ENCODE measurements at places on chromosomes 1 and 21.

DNA sequence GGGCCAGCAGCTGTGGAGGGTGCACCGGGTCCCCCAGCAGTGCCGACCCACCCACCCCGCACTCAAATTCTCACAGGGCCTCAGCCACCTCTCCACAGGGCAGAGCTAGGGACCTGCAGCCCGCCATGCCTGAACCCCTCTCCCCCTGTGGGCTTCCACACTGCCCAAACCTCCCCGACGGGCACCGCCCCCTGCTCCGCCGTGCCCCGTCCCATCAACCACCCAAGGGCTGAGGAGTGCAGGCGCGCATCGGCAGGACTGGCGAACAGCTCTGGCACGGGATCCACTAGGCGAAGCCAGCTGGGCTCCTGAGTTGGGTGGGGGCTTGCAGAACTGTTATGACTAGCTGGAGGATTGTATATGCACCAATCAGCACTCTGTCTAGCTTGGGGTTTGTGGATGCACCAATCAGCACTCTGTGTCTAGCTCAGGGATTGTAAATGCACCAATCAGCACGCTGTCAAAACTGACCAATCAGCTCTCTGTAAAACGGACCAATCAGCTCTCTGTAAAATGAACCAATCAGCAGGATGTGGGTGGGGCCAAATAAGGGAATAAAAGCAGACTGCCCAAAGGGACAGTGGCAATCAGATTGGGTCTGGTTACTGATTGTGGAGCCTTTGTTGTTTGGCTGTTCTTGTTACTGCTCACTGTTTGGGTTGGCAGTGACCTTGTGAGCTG is 12.4 kb upstream of the RCAN3 start:
- DNase-seq, result no peak

- no peak for DNase-seq
Measured at GRCh38 chr1:186845576-186846210, 16.9 kb downstream of the PLA2G4A start.

DNA sequence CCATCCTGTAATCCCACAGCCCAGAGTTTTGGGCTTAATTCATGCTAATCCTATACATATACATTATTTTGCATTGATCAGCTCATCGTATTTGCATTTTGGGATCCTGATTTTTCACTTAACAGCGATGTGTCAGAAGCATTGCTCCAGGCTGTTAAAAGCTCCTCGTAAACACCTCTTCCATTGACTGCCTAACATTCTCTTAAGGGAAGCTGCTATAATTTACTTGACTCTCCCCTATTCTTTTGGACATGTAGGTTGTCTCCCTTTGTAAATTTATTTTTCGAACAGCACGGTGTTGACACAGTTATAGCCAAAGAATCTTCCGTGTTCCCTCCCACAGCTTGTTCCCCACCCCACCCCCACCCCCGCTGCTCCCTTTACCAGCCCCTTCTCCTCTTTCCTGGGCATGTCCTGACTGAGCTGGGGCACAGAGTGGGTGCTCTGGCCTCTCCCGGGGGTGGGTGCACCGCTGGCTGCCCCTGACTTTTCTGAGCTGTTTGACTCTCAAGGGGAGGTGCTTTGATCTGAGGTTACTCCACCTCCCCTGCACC is 22.8 kb downstream of the LDLRAP1 start:
- DNase-seq, result no peak

GRCh38 chr1:234498448-234499118 is 19.6 kb upstream of the TARBP1 start:
- DNase-seq, result no peak

- DNase-seq, result no peak
Measured at GRCh38 chr21:36408568-36408967, 23.4 kb downstream of the CHAF1B start.

DNA sequence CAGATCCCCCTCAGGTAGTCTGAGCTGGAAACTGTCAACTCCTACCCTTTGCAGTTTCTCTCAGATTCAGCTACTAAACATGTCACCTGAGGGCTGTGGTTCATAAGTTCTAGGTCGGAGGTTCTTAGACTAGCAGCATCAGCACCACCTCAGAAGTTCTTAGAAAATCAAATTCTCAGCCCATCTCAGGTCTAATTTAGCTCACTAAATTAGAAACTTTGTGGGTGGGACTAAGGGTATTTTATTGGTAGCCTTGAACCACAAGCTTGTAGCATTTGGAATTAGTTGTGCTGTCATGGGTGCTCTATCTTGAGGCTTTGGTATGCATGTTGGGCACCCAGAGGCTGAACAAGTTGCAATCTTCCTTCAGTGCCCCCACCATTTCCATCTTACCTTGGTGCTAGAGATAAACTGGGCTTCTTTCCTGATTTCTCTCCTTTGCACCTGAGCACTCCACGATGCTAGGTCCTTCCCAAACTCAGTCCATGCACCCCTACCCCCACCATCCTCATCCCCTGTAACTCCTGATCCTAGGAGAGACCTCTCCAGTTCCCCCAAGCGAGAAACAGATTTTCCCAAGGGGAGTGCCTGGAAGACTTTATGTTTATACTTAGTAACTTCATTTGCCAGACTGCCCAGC is 54.2 kb downstream of the S1PR1 start:
- DNase-seq, result no peak

DNA sequence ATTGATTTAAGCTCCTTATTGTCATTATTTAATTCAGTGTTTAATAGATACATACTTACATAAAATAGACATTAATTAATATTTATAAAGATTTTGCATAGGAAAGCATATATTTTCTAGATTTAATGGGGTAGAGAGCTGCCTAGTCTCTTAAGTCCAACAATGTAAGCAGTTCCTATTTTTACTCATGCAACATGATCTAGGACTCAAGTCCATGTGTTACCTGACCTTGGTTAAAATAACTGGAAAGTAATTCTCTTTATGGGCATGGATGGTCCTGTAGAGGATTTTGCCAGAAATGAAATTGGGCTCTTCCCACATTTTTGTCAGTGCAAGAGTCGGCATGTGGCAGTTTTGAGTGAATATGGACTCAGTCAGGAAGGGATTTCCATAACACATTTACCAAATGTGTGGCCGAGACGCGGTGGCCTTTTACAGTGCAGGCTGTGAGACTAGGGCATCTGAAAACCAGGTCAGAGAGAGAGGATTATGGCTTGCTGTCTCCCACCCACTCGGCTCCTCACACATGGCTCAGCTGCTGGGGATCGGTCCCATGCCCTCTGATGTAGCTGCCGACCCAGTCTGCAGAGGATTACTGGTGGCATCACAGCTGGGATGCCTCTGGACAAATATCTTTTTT is 6.2 kb upstream of the KIF1B start:
- no peak for DNase-seq

GRCh38 chr1:179036844-179037465 is 11.3 kb downstream of the FAM20B start:
- DNase-seq, result no peak

DNA sequence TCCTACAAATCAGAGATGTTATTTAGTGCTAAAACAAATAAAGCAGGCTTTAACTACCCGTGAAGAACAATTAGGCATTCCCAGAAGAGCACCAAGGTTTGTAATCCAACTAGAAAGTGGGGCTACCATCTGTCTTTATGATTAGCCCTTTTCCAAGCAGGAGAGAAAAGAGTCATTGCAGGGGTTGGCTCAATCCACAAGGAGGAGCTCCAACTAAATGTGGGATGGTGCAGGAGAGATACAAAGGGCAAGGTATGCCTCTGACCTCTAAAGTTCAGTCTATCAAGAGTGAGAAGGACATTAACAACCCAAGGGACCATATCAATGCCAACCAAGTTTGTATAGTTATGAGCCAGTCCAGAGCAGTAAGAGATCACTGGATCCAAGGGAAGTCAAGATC is 382.7 kb upstream of the DUSP10 start:
- no peak for DNase-seq

GRCh38 chr1:85847356-85847755 is 139.1 kb upstream of the ZNHIT6 start:
- DNase-seq, result no peak

DNA sequence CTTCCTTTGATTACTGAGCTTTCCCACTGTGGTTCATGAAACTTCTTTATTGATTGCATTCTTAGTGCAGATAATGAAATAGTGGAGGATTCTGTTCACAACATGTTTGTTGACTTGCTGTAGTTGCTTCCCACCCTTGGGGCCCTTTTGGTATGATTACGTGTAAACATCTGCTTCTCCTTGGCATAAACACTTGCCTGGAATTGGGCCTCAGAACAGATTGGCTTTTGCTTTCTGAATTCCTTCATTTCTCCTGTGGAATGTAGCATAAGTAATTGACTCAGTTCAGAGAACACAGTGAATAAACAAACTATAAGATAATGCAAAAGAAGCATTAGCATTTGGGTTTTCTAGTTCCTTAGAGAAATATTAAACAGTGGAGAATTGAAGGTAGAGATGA is 59.5 kb upstream of the LAMC2 start:
- no peak for DNase-seq

- DNase-seq, result no peak
Measured at GRCh38 chr1:46747683-46748288, 28.9 kb upstream of the EFCAB14 start.

- no peak for DNase-seq
Measured at GRCh38 chr1:34618381-34618780, 136.5 kb upstream of the GJB5 start.

- DNase-seq, result no peak
Measured at GRCh38 chr1:170967042-170967910, 31.9 kb downstream of the MROH9 start.

DNA sequence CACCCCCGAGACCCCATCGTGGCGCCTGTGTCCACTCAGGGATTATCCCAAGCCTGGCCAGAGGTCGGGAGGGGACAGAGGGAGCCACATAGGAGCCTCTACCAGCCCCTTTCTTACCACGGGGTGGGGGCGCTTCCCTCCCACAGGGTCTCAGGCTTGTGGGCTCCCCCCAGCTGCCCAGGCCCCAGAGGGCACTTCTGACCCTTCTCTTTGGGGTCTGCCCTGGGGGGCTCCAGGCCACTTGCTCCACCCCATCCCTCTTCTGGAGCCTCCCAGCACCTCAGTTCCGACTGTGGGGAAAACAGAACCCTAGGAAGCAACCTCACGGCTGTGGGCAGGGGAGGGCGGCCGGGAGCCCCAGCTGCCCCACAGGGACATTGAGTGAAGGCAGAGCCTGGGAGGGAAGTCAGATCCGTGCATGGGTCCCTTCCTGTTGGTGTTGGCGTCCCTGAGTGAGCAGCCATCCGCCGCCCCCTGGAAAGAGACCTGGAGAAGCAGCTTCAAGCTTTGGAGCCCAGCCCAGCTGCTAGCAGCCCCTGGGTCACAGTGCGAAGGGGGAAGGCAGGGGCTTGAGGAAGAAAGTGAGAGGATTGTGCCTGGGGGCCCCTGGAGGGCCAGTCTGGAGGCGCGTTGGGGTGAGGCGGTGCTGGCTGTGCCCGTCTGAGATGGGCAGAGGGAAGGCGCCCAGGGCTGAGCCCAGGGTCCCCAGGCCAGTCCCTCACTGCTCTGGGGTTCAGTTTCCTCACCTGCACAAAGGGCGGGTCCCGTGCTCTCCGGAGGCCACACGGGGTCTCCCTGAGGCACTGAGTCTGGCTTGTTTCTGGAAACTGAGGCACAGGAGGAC is 22.1 kb downstream of the RRP1 start:
- no peak for DNase-seq

GRCh38 chr1:39788758-39789570 is at the start of gene BMP8B:
Gene BMP8B, minus strand, starts transcription at chr1:39788865. Its CDS starts 380 bp downstream, at chr1:39788485.
- DNase-seq, result peak; percentile 48

DNA sequence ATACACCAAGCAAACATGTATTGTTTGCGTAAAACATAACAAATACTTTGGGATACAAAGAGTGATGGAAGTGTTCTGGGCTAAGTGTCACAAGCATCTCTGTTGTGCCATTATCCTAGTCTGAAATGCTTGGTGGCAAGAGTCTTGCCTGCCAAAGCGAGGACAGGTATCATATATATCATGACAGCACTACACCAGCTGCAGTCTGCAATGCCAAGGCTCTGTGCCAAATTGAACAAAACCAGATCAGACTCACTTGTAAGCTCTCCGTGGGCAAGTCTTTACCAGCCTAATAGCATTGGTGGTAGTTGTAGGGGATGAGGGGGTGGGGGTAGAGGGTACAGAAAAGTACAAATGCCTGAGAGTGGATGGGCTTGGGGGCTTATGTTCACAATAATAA is 119.2 kb downstream of the RWDD3 start:
- no peak for DNase-seq

DNA sequence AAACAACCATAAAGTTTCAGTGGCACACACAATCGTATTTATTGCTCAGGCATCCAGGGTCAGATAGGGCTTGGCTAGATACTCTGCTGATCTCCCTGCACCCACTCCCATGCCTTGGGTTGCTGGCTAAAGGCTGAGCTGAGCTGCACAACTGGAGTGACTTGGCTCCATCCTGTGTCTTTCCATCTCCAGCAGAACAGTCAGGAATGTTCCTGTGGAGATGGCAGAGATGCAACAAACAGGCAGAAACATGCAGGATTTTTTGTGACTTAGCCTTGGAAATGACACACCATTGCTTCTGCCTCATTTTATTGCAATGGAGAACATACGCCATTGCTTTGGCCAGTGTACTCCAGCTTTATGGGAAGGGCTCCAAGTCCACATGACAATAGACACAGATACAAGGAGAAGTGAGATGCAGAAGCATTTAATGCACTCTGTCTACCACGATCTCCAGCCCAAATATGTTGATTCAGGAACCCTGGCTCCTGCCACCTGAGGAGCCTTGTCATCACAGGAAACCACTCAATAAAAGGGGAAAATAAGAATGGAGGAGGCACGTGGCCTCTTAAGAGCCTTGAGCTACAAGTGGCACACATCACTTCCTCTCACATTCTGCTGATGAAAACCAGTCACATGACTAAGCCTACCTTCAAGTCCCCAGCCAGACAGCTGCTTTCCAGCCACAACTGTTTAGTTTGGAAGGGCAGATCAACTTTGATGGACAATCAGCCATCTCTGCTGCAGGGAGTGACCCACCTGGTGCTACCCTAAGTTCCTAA is 10.1 kb upstream of the GUCA2B start:
- DNase-seq, result no peak

GRCh38 chr21:35953597-35953996 is 106.7 kb downstream of the SETD4 start:
- DNase-seq, result no peak

GRCh38 chr21:15793550-15794235 is 63.9 kb downstream of the USP25 start:
- no peak for DNase-seq

DNA sequence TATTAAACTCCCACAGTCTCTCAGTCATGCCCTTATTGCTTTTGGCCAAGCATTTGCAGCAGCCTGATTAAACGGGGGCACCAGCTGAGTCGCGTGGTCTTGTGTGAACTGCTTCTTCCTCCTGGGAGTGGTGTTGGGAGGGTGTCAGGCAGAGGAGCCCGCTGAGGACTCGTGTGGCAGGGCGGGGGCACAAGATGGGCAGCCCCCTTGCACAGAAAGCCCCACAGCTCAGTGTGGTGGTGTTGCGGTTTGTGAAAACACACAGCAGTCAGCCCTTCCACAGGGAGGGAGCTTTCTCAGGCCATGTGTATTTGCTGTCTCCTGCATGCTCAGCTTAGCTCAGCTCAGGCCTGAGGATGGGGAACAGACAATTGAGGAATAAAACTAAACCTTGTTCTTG is 22.4 kb downstream of the PEX14 start:
- DNase-seq, result no peak

All from amygdala (tissue), 56 donors.